ENCODE measurements at places on chromosomes 12 and 14. TPM values are rescaled to one million over a fixed set of nuclear protein-coding genes. Genes with fewer than 3 reads are reported as not detected.

The LRRC10 gene
- not detected for total RNA-seq

The MAPKAPK5 gene
- total RNA-seq: 49.7 TPM

The KCNMB4 gene
- total RNA-seq: 0.13 TPM

DNA sequence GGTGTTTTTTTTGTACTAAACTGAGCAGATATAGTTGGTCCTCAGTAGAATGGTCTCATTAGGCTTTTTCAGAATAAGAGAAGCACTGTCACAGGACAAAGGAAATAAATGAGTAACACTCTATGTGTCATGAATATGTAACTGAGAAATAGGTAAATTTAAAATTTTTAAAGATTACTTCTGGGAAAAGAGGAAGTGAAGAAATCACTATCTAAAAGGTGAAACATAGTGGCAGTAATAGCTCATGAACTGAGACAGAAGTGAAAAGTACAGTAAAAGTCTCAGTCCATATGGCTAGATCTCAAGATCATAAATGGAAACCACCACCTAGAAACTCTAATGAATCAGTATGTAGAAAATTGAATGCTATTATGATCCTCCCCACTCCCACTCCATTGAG is 89.3 kb upstream of the TTC7B start:
- DNase-seq: no peak

GRCh38 chr14:73612339-73613045 is at the start of gene ACOT6:
Gene ACOT6 (plus strand): TSS chr14:73612517. CDS start chr14:73612572, 55 bp downstream.
- DNase-seq: no peak

GRCh38 chr14:103138301-103139131 is 15.3 kb downstream of the TNFAIP2 start:
- no peak for DNase-seq

- DNase-seq: no peak
Observed at GRCh38 chr14:99534333-99534732, 53.1 kb downstream of the CCNK start.

GRCh38 chr14:24136684-24137528 is 912 bp downstream of the PSME1 start:
- DNase-seq: no peak

GRCh38 chr14:74619672-74620131 is 7.7 kb upstream of the LTBP2 start:
- no peak for DNase-seq

- DNase-seq: no peak
Observed at GRCh38 chr14:32319368-32320049, 9.6 kb upstream of the AKAP6 start.

DNA sequence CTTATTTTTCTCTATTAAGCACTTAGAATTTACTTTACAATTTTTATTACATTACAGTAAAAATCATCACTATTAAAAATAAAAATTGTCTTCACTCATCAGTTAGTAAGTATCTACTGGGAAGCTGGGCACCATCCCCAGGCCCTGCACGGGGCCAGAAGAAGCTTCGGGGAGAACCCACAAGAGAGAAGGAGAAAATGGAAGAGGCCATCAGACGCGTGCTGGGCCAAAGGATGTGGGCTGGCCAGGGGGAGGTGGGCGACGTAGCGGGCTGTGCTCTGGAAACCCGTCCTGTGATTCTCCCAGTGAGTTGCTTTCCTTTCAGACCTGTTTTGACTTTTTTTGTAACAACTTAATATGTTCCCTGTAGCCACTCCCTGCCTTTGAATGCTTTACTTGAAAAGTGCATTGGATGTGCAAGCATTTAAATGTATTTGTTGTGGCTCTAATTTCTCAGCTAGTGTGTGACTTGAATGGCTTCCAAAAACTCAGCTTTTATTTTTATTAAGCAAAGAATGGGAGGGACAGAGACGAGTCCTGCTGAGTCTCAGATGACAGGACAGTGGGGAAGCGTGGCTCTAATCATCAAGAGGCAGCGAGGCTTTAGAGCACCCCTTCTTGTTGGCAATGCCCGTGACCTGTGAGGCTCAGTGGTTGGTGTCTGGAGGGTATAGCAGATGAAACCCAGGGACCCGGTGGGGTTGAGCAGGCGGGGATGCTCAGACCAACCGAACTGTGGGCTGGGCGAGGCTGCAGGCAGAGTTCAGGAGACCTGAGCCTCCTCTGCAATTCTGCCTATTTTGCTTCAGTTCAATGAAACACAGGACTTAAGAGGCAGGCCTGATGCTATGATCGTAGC is 38.8 kb downstream of the SYNE3 start:
- no peak for DNase-seq

GRCh38 chr14:38256533-38256840 is 594 bp upstream of the CLEC14A start:
- no peak for DNase-seq

GRCh38 chr14:35369701-35370191 is 34.8 kb downstream of the NFKBIA start:
- DNase-seq: no peak

GRCh38 chr12:93572712-93573551 is 457 bp downstream of the SOCS2 start:
- DNase-seq: no peak

All from Panc1 (cell line).